ENCODE measurements at places on chromosomes 4 and X.

DNA sequence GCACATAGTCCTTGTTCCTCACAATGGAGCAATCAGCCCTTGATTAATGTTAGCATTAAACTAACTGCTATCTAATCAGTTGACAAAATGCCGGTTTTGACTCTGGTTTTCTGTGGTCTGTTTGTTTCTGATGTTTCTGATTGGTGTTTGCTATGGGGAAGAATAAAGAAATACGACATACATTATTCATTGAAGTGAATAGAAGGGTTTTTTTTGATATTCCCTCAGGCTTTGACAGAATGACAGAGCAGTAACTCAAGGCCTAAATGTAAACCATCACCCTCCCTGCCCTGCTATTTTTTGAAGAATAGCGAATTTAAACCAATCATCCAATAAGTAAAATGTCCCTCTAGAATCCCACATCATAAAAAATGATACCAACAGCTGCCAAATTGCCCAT is 65.5 kb upstream of the HS3ST1 start:
- DNase-seq, result no peak

DNA sequence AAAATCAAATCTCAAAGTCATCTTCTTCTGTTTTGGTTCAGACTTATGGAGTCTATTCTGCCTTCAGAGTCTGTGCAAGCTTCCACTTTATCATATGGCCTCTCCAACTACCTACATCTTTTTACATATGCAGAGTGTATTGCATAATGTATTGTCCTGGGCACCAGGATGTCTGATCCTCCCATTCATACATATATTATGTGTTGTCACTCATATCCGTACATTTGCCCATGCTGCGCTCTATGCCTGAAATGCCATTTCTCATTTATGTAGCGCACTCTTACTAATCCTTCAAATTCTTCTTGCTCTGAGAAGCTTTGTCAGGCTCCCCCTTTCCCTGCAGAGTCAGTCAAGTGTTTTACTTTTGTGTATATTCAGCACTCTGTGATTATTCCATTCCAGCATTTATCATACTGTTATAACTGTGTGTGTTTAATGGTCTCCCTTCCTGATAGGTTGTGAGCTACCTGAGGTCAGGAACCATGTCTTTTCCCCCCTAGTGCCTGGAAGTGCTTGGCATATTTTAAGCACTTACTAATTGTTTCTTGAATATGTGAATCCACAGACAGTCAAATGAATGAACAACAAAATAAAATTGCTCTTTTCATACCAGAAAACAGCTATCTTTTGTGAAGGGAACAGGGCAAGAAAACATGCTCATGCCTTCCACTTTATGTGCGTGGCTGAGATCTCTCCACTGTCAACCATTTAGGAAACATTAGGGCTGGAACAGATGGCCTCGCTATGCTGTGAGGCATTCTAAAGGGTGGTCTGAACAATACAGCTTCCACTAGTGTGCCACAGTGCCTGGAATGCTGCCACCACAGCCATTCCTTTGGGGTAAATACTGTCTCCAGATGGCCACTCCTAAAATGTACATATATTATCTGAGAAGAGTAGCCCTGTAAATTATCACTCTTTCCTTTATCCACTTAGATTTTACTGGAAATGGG is 81.8 kb downstream of the GLUD2 start:
- no peak for DNase-seq

DNA sequence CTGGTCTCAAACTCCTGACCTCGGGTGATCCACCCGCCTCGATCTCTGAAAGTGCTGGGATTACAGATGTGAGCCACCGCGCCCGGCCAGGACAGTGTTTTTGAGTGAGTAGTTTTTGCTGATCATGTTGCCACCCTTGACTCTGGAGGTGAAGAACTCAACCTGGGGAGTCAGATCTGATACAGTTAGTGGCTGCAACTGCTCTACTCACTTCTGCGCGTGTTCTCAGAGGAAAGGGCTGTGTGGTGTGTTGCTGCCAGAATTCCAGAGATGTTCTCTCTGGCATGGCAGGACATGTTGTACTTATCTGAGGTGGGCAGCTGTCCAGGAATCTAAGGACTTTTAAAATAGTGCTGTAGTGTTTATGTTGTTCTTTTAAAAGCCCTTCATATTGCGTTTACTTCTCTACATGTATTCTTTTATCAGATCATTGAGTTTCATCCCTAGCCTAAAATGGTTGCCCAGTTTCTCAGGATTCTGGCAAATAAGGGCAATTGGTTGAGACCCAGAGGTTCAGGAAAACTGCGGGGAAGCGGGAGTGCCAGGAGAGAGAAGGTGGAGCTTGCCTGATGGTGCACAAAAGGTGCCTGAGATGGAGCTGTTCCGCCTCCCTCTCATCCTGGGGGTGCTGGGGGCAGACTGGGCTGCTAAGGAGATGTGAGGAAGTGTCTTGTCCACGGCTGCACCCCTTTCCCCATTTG is 97.7 kb downstream of the ARHGAP10 start:
- no peak for DNase-seq

DNA sequence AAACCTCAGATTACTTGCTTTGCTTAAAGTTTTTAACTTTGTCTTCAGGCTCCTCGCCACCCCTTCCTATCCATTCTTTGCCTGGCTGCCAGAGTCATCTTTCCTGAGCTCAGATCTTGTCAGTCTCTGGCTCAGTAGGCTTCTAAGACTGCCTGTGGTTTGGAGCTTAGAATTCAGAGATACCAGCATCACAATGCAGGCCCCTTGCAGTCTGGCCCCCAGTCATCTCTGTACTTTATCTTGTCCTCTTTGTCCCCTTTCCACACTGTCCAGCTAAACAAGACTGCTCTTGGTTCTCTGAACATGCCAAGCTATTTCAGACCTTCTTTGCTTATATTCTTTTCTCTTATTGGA is 3.0 kb downstream of the KIAA0232 start:
- DNase-seq, result no peak

DNA sequence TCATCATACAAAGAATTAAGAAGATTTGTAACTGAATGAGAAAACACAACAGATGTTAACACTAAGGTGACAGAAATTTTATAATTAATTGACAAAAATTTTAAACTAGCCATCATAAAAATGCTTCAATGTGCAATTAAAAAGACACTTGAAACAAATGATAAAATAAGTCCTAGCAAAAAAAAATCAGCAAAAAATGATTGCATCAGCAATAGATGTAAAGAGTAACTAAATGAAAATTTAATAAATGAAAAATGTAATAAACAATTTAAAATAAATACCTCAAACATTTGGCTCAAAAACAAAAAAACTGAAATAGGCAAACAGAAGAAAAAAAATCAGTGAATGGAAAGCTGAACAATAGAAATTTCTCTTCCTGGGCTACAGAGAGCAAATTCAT is 380.7 kb upstream of the GALNTL6 start:
- DNase-seq, result no peak

- DNase-seq, result no peak
Observed at GRCh38 chrX:9340598-9341290, 124.1 kb upstream of the TBL1X start.

DNA sequence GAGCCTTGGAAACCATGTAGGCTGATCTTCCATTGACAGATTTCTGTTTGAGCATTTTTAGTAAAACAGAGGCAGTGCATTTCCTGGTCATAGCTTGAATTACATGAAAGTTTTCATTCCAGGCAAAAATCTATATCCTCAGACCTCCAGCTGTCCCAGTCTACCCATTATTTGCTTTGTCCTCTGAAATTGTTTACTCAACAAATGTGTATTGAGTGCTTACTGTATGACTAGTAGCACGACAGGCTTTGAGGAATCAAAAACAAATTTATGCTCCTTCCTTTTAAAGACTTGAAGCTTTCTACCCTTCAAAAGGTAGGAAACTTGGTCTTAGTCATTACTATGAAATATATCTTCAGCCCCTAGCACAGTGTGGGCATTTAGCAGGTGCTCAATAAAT is 307.9 kb upstream of the IGFBP7 start:
- DNase-seq, result no peak

DNA sequence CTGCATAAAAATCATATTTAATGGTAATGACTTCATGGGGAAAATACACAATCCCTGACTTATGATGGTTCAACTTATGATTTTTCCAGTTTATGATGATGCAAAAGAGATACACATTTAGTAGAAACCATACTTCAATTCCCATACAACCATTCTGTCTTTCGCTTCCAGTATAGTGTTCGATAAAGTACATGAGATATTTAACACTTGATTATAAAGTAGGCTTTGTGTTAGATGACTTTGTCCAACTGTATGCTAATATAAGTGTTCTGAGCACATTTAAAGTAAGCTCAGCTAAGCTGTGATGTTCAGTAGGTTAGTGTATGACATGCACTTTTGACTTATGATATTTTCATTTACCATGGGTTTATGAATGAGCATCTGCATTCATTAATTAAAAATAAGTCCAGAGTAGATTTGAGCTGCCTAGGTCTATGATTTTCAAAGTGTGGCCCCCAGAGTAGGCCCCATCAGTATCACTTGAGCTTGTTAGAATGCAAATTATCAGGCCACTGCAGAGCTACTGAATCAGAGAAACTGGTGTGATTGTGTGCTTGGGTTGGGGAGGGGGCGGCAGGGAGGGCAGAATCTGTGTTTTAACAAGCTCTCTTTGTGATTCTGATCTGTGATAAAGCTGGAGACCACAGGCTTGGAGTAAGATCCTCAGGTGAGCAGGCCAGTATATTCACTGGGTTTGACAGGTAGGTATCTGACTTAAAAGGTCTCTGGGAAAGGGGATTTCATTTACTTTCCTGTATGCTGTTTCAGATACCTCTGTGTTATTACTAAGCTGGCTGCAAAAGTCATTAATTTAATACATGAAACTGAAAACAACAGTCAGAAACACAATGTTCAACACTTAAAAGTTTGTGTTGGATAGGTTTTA is 8.4 kb downstream of the ATP10D start:
- DNase-seq, result no peak

DNA sequence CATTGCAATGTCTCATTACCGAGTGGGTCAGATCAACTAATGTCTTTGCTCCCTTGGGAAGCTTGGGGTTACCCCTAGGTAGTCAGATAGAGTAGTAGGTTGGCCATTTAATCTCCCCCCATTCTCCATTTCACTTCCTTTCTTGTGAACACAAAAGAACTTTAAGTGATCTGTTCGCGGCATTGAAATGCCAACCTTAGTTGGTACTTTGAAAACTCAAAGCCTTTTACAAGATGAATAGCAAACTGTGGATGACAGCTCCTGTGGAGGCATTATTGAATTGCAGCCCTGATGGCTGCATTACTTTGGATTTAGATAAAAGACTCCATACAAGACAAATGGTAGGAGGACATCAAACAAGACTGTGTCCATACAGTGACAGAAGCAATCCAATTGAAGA is 469.1 kb downstream of the GBA3 start:
- no peak for DNase-seq

- no peak for DNase-seq
Observed at GRCh38 chr4:476501-476900, 22.5 kb downstream of the ZNF721 start.

GRCh38 chr4:173936861-173937260 is 346.6 kb downstream of the FBXO8 start:
- DNase-seq, result no peak

DNA sequence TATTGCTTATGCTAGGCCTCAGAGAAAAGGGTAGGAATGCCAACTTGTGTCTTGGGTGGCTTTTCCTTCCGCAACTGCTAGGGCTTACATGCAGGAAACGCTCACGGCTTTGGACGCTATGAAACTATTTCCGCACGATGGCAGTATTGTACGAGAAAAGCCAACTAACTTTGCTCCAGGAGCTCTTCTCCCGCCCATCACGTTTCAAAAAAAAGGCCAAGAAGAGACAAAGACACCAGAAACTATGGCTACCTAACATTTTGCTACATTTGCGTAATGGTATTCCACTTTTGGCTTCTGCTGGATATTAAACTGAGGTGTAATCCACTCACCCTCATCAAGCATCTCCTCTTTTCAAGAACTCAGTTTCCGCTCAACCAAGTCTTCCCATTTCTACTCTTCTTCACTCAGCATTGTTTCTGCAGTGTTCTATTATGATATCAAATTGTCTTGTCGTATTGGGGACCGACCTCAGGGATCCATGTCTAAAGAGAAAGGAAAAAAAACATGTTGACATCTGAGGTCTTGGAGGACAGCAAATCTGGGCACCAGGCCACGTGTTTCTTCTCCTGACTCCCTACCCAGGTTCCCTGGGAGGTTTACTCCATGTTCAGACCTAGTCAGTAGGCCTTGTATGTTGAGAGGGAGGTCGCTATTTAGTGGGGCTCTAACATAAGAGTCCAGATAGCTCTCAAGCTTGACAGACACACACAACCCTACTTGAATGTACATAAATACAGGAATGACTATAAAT is 239.4 kb upstream of the STK26 start:
- no peak for DNase-seq

DNA sequence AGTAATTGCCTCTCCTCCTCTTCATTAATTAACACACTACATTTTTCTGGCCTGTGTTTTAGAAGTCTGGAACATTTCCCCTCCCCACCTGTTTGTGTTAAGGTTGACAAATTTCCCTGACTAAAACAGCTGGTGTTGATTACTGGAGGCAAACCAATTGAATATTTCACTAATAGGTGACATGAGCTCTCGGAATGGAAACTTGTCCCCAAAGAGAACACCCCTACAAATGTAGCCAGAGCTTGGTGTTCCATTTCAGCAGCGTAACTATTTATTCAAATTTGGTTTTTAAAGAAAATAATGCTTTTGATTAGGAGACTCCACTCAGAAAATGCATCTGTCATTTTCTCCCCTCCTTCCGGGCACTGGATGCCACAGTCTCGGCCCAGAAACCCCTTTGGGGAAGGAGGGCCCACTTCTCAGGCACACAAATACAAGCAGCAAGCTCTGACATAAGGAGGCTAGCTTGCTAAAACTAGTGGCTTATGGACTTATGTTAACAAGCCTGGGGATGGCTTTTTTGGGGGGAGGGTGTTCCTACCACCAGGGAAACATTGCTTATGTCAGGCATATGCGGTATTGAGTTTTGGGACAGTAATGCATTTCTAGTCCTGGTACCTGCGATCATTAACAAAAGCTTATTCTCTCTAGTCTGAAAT is 2.2 kb downstream of the RNF150 start:
- DNase-seq, result no peak

GRCh38 chrX:552496-552895 is 78.1 kb upstream of the SHOX start:
- DNase-seq, result no peak

GRCh38 chr4:166594326-166594946 is 639.9 kb downstream of the SPOCK3 start:
- DNase-seq, result peak; percentile 43
